Hair follicular keratinocyte (primary cell): ENCODE measurements at places on chromosomes 4 and X. TPM values are rescaled to one million over a fixed set of nuclear protein-coding genes. Genes with fewer than 3 reads are reported as not detected.

TBC1D1 gene
- 79.7 and 116 TPM in 2 replicates for total RNA-seq

PPARGC1A gene
- not detected in 2 replicates for total RNA-seq

FMR1NB gene
- total RNA-seq: not detected in 2 replicates

WDR1 gene
- total RNA-seq: 209 and 238 TPM in 2 replicates

GPR143 gene
- total RNA-seq: 0.08 TPM in 1 of 2 replicates, not detected in the other

UCP1 gene
- total RNA-seq: not detected in 2 replicates

ATOH1 gene
- total RNA-seq: not detected in 2 replicates
